GM12865 (cell line): ENCODE measurements at places on chromosomes 6 and 20.
A peak's percentile ranks its signal among the peaks of the same experiment; 100 is the strongest.

- no peak for DNase-seq
Observed at GRCh38 chr20:43520074-43520630, 12.7 kb downstream of the L3MBTL1 start.

GRCh38 chr20:32204205-32205109, 3.1 kb downstream of the PLAGL2 start:
- DNase-seq: no peak

DNA sequence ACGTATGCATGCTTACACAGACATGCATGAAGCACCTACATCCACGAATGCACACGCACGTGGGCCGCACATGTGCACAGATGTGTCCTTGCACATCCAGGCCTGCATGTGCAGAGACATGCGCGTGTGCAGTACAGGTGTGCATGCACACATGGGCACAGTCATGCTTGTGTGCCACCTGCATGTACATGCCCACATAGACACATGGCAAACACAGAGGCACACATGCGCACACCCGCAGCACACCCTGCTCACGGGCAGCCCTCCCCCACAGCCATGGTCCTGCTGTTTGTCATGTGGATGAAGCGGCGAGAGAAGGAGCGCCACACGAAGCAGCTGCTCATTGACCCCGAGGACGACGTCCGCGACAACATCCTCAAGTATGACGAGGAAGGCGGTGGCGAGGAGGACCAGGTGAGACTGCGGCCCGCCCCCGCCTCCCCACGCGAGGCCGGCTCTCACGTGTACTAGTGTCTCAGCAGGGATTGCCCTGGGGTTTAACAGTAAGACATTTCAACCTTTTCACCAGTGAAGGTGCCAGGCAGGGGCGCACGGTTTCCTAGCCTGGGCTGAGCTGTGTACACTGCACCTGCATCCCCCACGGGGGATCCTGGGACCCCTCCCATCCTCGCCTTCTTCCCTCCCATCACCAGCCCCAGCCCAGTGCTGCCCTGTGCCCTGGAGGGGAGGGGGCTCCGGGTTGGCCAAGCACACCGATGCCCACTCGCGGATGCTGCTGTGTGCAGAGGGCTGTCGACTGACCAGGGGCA, 132.8 kb downstream of the TAF4 start:
- no peak for DNase-seq

DNA sequence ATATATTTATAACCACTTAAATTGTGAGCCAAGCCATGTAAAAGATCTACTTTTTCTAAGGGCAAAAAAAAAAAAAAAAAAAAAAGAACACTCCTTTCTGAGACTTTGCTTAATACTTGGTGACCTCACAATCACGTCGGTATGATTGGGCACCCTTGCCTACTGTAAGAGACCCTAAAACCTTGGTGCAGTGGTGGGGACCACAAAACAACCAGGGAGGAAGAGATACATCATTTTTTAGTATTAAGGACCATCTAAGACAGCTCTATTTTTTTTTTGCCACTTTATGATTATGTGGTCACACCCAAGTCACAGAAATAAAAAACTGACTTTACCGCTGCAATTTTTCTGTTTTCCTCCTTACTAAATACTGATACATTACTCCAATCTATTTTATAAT, 22.9 kb downstream of the PRDM1 start:
- no peak for DNase-seq

- DNase-seq: no peak
Observed at GRCh38 chr6:31762878-31763618, 592 bp downstream of the SAPCD1 start.

DNA sequence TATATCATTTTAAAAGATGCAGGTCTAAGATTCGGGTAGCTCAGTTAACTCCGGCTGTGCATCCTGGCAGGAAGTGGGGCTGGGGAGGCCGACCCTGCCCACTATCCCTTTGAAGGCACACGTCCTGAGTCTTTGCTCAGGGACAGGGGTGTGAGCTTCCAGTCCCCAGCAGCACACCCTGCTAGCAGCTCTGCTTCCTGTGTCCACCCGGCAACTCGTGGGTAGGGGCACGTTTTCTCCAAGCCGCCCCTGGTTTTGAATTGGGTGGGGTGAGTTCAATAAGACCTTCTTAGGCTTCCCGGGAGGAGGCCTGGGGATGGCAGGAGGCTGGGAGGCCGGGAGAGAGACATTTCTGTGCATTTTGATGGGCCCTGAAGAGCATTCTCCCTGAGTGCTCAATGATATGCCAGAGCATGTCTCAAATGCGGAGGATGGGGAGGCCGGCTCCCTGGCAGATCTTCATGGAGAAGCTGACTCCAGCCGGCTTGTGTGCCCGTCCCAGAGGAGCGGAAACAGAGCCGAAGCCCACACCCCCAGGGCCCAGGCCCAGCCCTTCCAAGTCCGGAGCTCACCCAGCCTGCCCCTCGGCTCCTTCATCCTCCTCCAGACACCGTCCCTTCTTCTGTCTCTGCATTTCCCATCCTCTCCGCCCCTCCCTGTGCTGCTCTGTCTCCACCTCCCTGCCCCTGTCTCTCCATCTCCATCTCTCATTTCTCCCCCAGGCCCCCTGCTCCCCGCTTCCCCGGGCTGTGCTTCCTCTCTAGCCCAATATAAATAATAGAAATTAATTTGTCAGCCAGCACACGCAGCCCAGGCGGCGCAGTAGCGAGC, 36.3 kb upstream of the ZFAND3 start:
- DNase-seq: no peak

DNA sequence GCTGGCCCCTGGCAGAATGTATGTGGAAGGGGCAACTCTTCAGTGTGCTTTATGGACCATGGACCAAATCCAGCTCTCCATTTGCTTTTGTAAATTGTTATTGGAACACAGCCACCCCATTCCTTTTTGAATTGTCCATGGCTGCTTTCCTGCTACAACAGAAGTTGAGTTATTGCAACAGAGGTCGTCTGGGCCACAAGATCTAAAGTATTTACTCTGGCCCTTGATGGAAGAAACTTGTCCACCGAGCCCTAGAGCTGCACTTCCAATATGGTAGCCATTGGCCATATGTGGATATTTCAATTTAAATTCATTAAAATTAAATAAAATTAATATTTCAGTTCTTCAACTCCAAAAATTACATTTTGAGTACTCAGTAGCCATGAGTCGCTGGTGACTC, 543.5 kb downstream of the PTPRT start:
- DNase-seq: no peak

- DNase-seq: no peak
Observed at GRCh38 chr20:47365023-47365764, 8.7 kb upstream of the ZMYND8 start.

GRCh38 chr6:5102267-5102970, 17.3 kb downstream of the PPP1R3G start:
- DNase-seq: no peak

DNA sequence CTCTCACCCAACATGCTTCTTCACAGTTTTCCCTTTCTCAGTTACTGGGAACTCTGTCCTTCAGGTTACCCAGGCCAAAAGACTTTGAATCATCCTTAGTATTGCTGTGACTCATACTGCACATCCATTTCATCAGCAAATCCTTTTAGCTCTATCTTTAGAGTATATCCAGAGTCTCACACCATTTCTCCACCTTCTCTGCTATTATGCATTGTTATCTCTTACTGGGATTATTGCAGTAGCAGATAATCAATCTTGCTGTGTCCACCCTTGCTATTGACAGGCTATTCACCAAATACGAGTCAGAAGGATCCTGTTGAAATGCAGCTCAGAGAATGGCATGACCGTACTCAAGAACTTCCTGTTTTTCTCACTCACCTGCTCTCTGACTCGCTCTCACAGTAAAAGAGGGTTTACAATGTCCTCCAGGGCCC, 57.3 kb downstream of the BCKDHB start:
- peak; percentile 45 for DNase-seq

DNA sequence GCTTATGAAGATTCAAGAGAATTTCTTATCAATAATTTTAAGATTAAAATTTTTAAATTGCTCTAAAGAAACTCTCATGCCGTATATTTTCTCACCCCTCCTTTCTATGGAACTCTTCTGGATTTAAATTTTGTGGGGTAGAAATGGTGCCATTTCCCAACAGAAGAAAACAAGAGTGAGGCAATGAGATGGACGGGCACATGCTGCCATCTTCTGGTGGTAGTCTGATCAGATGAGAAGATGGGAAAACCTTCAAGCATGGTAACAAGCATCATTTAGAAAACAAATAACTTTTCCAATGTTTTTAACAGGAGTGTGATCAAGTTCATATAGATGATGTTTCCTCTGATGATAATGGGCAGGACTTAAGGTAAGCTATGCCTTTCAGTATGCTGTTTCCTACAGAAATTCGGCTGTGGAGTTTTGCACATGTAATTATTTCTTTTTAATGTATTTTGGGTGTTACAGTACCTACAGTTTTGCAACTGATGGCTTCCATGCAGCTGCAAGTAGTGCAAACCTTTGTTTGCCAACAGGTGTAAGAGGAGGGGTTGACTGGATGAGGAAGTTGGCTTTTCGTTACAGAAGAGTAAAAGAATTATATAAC, 271.4 kb downstream of the EYA4 start:
- peak; percentile 48 for DNase-seq

DNA sequence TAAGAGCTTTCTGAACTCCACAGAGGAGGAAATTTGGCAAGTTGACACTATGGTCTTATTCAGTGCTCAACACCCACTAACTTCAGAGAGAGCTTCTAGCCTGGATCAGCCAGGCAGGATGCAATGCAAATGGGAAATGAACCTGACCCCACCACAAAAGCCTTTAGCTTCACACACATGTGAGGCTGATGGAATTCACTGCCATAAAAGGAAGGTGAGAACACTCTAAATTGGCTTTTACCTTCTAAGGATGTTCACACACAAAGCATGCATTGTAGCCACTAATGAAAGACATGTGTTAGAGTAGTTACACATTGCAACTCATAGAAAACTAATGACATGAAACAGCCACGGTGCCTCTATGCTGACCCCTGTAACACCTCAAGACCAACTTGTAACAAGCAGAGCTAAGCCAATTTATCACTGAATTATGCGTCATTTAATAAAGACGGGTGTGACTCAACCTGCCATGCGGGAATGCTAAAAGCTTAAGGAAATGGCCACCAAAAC, 262.1 kb downstream of the HACE1 start:
- no peak for DNase-seq

DNA sequence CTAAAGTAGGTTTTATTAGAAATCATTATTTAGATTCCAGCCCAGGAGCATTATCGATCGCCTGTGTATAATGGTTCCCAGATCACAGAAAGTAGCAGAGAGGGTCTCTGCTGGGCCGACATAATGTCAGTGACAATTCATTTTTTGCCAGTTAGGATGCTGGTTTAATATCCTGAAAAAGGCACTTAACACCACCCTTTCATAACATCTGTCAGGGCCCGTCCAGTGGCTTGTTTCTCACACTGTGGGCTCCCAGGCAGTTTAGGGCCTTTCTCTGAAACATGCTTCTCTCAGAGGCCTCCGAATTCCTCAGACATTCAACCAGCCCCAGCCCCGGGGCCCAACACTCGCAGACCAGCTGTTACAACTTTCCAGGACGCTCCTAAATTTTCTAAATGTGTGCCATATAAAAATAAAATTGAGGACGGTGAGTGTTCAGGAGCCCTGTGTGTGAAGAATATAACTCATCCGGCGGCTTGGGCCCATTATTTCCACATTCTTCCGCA, 108.6 kb upstream of the EYA4 start:
- DNase-seq: no peak

DNA sequence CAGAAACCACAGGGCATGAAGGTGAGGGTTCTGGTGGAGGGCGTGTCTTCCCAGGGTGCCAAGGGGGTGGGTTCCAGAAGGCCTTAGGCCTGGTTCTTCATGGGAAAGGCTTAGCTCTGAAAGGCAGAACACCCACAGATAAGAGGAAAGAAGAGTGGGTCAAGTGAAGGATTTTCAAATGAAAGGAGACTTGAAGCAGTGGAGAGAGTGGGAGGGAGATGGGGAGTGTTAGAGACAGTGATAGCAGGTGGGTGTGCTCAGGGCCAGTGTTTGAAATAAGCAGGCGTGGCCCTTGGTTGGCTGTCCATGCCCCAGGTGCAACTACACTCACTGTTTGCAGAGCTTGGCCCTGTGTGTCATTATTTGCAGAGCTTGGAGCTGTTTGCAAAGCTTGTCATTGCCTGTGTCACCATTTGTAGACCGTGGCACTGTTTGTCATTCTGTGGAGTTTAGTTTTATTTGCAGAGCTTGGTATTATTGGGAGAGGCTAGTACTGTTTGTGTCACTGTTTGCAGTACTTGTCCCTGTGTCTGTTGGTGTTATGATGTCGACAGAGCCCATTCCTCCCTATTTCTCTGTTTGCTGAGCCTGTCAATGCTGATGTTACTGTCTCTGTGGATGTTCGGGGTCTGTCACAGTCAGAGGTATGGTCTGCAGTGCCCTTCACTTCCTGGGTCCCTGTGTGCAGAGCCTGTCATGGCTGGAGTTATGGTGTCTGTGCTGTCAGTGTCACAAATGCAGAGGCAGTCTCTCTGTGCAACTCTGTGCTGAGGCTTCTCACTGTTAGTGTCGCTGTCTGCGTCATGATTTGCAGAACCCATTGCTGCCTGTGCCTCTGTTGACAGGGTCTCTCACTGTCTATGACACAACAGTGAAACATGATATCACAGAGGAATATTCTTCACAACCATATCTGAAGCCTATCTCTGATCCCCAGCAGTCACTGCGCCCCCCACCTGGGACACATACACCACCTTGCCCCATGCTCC, 127.7 kb upstream of the LRFN2 start:
- DNase-seq: no peak

- DNase-seq: no peak
Observed at GRCh38 chr20:37458761-37459160, 62.3 kb upstream of the NNAT start.

DNA sequence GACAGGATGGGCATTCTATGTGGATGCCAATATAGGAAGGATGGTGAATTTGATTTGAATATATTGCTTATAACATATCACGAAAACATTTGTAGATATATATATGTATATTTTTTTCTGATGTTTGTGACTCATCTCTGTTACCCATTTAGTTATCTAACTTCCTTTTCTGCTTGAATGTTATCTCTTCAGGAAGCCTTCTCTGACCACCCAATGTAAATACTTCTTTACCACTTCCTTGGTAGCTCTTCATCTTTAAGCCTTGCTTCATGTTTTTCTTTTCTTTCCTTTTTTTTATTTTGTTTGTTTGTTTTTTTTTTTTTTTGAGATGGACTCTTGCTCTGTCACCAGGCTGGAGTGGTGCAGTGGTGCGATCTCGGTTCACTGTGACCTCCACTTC, 260.5 kb upstream of the EPHA7 start:
- DNase-seq: no peak

DNA sequence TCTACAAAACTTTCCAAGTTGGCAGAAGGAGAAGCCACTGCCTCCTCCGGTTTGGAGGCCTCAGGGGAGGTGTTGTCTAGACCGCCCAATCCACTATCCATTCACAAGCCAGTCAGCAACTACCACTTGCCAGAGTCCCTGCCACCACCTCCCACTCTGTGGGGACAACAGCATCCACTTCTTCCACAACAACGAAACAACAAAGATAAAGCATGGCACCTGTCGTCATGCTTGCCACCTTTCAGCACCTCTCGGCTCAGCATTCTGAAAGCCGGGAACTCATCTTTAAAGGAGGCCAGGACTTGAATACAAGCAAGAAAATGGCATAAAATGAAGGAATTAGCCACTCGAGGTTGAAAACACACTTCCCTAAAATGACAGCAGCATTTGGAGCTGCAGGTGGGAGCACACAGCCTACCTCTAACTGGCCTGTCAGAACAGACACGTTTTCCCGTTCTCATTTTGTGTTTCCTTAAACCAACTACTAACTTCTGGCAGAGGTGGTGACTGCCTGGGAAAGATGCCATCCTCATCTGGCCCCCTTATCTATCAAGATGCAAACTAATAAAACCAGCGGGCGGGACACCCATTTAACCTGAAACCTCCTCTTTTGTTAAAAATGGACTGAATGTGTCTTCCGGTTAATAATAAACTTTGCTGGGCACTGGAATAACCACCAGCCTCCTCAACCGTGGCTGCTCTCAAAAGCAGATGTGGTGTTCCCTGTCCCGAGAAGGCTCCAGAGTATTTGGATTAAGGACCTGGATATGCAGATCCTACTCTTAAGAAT, 21.7 kb downstream of the YTHDF1 start:
- DNase-seq: no peak
